ENCODE measurements at places on chromosomes 12 and 14.

DNA sequence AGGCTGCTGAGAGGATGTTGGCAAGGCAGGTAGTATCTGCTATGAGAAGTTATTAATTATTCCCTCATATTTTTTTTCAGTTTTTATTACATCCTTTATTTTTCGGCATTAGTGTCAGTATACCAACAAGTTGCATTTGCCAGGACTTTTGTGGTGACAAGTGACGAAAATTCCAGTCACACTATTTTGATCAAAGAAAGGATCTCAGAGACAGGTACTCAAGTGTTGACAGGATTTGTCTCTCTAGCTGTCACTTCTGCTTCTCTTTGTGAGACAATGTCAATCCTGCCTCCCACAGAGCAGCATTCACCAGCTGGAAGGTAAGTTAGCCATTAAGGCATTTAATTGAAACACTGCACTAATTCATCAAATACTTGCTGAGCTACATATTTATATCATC lies 18.0 kb upstream of the IFNG start:
- no peak for DNase-seq

GRCh38 chr12:53061404-53062010 lies 11.6 kb downstream of the TNS2 start:
- DNase-seq = peak; percentile 31

- DNase-seq = peak; percentile 29
These were observed 566 bp upstream of the PRDM4 start for GRCh38 chr12:107761502-107761904.

- peak; percentile 69 for DNase-seq
These were observed 14.3 kb downstream of the MCRS1 start for GRCh38 chr12:49553512-49554088.

GRCh38 chr14:64508215-64508776 lies 3.7 kb downstream of the ZBTB1 start:
- DNase-seq = no peak

DNA sequence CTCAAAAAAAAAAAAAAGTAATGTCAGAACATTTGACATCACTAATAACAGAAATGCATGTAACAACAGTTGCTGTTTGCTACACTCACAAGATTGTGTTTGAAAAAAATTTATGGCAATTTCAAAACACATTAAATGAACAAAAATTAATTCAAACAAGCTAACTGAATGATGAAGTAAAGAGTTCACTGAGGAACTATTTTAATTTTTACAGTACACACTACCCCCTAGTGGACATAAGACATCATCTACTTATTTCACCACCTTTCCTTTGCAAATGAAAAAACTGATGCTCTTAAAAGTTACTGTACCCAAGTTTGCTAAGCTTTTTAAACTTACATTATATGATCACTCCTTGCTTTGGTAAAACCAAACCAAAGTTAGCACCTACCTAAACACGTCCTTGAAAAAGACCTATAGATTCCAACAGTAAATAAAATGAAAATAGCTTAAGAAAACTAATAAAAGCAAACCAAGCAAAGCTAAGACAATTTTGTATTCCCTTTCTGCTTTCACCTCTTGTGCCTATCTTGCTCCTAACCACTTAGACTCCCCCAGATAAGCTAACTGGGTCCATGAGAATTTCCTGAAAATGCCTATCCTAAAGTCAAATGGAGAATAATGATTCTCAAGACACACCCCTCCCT lies 22.2 kb downstream of the UBE2N start:
- DNase-seq = peak; percentile 72

- peak; percentile 75 for DNase-seq
These were observed 73.2 kb downstream of the IPO8 start for GRCh38 chr12:30622509-30622908.

GRCh38 chr12:131055093-131055465 lies 101.4 kb downstream of the ADGRD1 start:
- no peak for DNase-seq

- peak; percentile 20 for DNase-seq
These were observed 26.6 kb downstream of the DDX51 start for GRCh38 chr12:132117558-132117875.

GRCh38 chr14:61630399-61631044 lies 64.8 kb upstream of the HIF1A start:
- DNase-seq = no peak

- no peak for DNase-seq
These were observed 103.9 kb upstream of the DIO3 start for GRCh38 chr14:101457301-101457935.

GRCh38 chr14:73325063-73325462 lies 87.8 kb downstream of the PAPLN start:
- DNase-seq = no peak

- no peak for DNase-seq
These were observed 175.2 kb upstream of the BCL2L14 start for GRCh38 chr12:11895421-11896078.

GRCh38 chr12:84596266-84596665 lies 316.3 kb downstream of the SLC6A15 start:
- DNase-seq = no peak

GRCh38 chr14:23695664-23695999 lies 59.5 kb downstream of the DHRS2 start:
- DNase-seq = no peak

Data from ELR (cell line).